ENCODE measurements at places on chromosomes 3 and 15.

DNA sequence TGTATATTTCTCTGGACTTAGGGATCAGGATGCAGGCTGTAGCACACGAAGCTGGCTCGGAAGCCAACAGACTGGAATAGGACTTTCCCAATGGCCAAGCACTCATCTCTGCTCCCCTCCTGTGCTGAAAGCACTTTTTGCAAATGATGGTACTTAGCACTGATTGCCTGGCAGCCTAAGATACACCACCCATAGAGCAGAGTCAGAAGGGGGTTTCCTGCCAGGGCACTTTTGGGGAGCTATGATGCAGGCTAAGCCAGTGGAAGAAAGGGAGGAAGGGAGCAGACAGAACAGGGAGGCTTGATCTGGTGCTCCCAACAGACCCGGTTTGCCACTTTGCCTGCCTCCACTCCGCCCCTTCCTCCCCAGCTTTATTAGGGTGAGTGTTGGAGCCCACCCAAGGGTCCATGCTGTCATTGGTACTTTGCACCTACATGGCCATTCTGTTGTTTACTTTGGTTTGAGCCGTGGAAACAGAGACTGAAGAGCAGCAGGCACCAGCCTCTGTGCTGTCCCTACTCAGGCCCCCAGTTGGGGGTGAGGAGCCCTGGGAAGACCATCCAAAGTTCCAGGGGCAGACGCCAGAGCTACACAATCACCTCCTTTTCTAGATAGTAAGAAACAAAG is 15.9 kb downstream of the BSN start:
- no peak for DNase-seq

DNA sequence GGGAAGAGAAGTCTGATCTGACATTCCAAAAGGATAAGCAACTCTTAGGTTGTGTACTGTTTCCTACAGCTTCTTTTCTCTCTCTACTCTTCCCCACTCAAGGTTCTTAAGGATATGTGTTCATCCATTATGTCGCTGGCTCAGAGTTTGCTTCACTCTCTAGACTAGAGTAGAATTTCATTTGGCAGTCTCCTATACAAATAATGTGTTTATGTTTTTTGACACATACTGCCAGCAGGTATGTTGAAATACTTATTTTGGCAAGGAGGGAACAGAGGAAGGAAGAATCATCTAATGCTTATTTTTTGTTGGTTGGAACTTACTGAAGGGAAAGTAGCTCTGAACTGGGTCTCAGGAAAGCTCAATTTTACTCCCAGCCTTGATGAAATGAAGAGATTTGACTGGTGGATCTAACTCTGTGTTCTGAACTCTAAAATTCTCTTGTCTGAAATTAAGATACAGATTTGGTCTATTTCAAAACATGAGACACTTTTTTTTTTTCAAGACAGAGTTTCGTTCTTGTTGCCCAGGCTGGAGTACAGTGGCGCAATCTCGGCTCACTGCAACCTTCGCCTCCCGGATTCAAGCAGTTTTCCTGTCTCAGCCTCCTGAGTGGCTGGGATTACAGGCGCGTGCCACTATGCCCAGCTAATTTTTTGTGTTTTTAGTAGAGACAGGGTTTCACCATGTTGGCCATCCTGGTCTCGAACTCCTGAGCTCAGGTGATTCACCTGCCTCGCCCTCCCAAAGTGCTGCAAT is 7.6 kb upstream of the EMC3 start:
- DNase-seq, result no peak

GRCh38 chr15:51227940-51228732 is 110.3 kb downstream of the CYP19A1 start:
- peak; percentile 21 for DNase-seq

- no peak for DNase-seq
Observed at GRCh38 chr15:100690032-100690794, 87.8 kb downstream of the ASB7 start.

GRCh38 chr3:186506191-186506739 is 37.9 kb downstream of the CRYGS start:
- no peak for DNase-seq

DNA sequence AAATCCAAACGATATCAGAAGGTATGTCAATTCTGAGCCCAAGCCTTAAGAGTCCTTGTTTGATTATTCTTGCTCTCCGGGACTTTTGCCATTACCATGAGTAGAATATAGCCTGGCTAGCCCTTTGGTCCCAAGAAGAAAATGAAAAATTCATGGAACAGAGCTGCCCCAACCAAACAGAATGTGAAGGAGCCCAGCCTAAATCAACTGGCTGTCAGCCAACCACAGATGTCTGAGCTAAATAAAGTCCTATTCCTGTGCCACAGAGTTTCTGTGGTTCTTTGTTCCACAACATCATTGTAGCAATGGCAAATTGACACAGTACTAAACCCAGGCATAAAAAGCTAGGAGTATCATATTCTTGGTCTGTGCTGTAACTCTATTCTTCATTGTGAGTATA is 185.2 kb downstream of the CPNE4 start:
- peak; percentile 11 for DNase-seq

- no peak for DNase-seq
Observed at GRCh38 chr15:75554717-75555116, 24.4 kb downstream of the PTPN9 start.

DNA sequence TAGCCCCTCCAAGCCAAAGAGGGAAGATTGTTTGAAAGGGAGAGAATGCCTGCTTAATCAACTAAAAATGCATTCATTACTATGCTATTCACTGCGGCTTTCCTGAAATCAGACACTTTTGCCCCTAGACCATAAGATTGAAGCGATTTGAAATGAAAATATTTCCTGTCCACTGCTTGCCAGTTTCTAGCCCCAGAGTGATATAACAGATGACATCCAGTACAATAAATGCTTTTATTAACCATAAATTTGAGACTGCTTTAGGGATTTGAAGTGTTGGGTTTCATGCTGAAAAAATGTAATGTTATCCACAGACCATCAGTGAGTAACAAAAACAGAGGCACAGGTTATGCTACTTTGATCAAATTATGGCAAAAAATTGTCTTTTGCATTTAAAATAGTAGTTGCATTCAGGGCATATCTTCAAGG is 14.1 kb downstream of the IL17RD start:
- no peak for DNase-seq

DNA sequence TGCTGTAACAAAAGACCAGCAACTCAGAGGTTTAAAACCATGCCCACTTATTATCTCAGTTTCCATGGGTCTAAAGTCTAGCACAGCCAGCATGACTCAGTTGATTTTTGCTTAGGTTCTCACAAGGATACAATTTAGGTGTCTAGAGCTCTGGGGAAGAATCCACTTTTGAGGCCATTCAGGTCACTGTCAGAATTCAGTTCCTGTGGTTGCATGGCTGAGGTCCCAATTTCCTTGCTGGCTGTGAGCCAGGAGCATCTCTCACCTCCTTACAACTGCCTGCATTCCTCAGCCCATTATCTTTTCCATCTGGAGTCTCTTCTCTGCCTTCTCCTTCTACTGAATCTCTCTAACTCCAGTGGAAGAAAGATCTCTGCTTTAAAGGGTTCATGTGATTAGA is 240.5 kb upstream of the CFAP20DC start:
- no peak for DNase-seq

GRCh38 chr3:143585720-143586456 is 262.4 kb downstream of the SLC9A9 start:
- DNase-seq, result peak; percentile 62

DNA sequence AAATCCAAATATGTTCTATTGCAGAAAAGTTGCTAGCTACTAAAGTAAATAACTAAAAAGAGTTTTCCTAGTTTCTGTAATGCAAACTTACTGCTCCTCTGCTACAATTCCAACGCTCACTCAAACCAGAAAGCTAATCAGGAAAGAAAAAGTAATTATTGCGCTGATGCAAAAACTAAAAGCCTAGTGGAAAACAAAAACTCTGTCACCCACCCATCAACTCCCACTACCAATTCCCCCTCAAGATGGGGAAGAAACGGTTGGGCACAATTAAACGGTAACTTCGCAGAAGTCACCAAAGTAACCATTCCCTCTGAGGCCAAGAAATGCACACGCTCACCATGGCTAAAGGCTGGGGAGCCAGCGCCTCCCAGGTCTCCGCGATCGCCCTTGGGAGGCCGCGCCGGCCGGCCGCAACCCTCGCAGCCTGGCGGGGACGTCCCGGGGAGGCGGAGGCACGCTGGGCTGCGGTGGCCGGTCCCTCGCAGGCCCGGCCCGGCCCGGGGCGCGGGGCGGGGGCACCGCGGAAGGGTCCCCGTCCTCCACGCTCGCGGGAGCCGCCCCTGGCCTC is 684 bp downstream of the SLTM start:
- peak; percentile 51 for DNase-seq

DNA sequence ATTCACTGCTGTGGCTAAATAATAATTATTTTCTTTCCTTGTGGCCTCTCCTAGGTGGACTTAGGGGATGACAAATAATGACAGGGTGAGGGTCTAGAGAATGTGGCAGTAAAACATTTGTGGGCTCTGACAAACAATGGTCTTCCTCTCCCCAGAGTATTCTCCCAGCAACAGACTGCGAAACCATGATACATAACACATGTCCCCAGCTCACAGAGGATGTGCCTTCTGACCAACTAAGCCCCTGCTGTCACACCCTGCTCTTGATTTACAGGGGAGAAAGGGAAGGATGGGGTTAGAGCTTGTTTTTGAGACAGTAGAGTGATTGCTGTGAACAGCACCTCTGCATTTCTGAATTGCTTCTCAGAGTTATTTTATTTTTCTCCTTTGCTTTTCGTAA is 116.6 kb upstream of the CTDSPL start:
- DNase-seq, result no peak

DNA sequence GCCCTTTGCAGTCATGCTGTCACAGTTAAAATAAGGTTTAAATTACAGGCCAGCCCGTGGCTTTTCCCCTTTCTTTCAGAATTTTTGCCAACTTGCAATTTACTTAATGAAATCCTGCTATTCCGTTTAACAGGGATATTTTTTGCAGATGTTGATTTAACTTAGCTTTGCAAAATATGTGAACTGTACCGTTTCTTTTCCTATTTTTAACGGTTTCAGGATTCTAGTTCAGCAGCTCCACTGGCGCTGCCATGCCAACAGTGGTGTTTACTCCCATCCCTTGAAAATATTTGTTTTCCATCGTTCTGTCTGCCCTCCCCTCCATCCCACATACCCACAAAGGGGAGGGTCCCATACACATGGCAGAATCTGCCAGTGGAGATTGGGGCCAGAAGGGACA is 54.3 kb downstream of the SMAD6 start:
- DNase-seq, result no peak

DNA sequence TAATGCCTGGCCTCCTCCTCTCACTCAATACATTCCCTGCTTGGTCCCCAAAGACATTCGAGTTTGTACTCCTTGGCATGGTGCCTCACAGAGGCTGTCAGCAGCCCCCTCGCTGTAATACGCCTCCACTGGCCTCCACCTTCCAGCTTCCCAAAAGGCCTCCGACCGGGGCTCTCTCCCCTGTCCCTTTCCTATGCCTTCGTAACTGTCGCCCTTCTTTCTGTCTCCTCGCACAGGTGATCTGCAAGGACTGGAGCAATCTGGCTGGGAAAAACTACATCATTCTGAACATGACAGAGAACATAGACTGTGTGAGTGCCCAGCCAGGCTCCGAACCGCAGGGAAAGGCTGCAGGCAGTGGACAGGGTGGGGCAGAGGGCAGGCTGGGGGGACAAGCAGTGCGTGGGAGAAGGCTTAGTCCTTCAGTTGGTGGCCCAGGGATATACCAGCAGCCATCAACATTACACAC is 10.7 kb upstream of the ABTB1 start:
- DNase-seq, result no peak

- no peak for DNase-seq
Observed at GRCh38 chr15:96223939-96224338, 106.6 kb upstream of the NR2F2 start.

DNA sequence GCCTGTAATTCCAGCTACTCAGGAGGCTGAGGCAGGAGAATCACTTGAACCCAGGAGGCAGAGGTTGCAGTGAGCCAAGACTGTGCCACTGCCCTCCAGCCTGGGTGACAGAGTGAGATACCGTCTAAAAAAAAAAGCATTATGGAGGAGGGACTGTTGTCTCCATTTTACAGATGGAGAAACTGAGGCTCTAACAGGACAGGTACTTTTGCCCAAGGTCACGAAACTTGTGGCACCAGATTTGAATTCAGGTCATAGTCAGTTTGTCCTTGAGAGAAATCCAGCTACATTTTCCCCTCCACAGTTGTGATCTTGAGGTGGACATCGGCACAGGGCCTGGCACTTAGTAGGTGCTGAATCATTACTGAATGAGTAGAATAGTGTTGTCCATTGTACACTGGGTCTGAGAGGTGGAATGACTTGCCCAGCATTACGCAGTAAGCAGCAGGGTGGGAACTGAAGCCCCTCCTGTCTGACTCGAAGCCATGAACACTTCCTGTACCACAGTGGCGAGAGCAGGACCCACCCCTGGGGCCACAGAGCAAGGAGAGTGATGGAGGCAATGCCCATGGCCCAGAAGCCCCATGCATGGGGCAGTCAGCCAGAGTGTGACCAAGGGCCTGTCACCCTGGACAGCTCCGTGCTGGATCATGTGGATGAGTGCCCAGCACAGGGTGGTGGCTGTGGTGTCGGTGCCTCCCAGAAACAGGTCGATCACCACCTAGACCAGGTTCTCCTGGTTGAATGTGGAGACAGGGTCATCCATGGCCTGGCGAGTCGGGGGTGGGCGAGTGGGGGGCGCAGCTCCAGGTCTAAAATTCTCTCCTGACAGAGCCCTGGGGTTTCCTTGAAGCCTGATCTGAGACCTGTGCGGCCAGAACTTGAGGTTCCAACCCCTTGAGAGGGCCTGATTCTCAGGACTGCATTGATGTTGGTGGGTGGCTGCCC is 20.4 kb upstream of the PARL start:
- no peak for DNase-seq

GRCh38 chr3:5016211-5017161 is 37.2 kb downstream of the BHLHE40 start:
- peak; percentile 31 for DNase-seq

DNA sequence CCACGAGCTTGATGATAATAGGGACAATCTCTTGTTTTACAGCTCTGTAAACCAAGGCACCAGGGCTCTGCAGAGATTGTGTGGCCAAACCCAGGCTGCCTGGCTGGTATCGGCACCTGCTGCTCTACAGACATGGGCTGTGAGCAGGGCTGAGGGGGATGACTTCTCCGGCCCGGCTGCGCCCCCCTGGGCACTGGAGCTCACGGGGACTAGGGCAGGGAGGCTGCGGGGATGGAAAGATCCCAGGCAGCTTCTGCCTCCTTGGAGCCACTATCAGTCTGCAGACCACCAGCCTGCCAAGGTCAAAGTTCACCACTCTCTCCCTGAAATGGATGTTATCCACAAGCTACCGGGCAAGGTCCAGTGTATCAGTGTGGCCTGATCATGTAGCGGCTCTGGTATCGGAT is 22.0 kb upstream of the PIGZ start:
- no peak for DNase-seq
